ENCODE measurements at places on chromosomes 1 and 21. TPM values are rescaled to one million over a fixed set of nuclear protein-coding genes. Genes with fewer than 3 reads are reported as not detected.

The RHBDL2 gene
- total RNA-seq = not detected

DNA sequence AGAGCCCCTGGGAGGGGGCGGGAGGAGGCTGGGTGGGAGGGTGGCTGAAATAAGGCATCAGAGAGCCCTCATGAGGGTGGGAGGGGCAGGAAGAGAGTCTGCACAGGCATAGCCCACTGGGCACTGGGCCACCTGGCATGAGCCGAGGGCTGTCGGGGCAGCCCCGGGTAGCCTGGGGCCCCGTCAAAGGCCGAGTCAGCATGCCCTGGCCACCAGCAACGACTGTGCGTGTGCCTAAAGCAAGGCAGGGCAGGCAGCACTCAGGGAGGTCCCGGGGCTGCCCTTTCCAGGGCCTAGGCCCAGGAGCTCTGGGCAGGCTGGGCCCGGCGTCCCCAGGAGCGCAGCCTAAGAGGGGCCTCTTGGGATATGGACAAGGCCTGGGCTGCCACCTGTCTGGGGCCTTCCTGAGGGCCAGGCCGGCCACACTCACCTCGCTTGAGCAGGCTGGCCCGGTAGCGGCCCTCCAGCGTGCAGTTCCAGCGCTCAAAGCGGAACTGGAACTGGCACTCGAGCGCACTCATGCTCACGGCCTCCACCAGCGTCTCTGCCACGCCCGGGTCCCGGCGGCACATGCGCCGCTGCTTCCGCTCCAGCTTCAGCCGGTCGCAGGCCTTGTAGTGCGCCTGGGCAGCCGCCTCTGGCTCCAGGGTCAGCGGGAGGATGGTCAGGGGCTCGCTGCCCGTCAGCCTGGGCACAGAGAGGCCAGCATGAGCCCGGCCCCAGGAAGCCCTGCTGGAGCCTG is 22.7 kb downstream of the WNT9A start:
- DNase-seq = peak; percentile 47

The DENND2D gene
- total RNA-seq = not detected

The ADGRB2 gene
- total RNA-seq = 6.7 TPM

DNA sequence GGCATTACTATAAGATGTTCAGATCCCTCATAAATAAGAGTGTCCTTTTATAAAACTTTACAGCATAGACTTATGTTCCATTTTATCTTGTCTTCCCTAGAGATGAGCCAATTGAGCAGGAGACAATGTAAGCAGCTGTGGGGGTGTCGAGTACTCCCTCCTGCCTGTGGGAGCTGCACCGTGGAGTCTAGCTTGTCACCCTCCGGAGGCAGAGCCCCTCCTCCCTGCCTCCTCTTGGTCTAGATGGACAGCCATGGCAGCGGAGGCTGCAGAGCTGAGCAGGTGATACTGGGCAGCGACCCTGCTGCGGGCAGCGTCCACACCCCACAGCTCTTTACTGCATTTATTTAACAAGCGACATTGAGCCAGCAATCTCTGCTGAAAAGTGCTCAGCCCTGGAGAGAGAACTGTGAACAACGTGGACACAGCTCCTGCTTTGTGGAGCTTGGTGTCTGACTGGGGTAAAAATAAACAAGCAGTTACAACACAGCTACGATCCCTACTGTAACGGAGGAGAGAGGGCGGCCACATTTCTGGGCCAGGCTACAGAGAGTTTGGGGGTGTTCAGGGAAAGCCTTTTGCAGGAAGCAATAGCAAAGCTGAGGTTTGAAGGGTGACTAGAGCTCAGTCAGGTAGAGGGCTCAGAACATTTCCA is 12.8 kb upstream of the KIF21B start:
- DNase-seq = no peak

DNA sequence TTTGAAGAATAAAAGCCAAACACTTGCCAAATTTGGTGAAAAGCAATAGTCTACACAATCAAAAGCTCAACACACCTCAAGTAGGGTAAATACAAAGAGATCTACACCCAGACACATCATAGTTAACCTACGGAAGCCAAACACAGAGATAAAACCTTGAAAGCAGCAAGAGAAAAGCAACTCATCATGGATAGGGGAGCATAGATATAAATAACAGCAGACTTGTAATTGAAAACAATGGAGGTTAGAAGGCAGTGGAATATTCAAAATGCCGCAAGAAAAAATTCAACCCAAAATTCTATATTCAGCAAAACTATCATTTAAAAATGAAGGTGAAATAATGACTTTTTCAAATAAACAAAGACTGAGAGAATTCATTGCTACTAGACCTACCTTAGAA is 105.1 kb downstream of the ITSN1 start:
- no peak for DNase-seq

DNA sequence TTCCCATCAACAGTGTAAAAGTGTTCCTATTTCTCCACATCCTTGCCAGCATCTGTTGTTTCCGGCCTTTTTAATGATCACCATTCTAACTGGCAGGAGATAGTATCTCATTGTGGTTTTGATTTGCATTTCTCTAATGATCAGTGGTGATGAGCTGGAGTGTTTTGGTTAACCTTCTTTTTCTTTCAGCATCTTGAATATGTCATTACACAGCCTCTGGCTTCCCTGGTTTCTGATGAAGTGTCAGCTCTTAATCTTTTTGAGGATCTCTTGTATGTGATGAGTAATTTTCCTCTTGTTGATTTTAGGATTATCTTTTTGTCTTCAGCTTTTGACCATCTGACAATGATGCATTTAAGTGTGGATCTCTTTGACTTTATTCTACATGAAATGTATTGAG is 133.2 kb upstream of the GRIK3 start:
- no peak for DNase-seq

DNA sequence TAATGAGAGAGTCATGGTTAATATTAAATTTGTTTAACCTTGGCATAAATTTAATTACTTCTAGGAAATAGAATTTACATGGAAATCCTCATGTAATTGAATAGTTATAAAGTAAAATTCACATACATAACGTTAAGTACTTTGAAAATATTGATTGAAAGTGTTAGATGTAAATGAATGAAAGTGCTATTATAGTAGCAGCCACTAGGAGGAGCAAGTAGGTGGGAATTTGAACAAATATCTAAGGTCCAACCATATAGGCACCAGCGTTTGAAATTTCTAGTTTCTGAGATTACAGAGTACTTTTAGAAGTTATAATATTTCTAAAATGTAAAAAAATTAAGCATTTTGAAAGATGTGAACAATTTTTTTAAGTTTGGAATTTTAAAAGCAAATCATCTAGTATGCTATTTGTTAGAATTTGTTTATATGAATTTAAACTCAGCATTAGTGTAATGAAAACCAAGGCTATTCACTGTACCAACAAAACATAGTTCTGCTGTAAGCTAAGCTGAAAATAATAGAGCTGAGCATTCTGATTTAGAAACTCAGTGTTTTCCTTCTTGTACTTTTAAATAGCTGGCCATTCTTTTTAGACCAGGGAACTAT is 3.3 kb downstream of the B3GALT2 start:
- peak; percentile 44 for DNase-seq

DNA sequence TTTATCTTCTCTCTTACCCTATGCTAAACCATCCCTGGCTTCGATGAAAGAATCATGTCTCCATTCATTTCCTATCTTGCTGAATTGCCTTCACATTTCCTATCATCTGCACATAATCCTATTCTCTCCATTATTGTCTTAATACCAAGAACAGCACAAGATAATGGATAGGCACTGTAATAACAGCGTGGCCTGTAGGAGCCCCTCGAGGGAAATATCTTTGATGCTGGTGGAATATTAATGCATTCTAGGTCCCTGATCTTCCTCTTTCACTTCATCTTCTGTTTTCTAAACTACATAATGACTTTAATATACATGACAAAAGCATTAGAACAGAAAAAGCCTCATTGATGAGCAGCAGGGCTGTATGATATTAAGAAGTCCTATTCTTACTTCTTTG is 720.6 kb downstream of the RWDD3 start:
- DNase-seq = no peak

The FAM163A gene
- total RNA-seq = not detected

DNA sequence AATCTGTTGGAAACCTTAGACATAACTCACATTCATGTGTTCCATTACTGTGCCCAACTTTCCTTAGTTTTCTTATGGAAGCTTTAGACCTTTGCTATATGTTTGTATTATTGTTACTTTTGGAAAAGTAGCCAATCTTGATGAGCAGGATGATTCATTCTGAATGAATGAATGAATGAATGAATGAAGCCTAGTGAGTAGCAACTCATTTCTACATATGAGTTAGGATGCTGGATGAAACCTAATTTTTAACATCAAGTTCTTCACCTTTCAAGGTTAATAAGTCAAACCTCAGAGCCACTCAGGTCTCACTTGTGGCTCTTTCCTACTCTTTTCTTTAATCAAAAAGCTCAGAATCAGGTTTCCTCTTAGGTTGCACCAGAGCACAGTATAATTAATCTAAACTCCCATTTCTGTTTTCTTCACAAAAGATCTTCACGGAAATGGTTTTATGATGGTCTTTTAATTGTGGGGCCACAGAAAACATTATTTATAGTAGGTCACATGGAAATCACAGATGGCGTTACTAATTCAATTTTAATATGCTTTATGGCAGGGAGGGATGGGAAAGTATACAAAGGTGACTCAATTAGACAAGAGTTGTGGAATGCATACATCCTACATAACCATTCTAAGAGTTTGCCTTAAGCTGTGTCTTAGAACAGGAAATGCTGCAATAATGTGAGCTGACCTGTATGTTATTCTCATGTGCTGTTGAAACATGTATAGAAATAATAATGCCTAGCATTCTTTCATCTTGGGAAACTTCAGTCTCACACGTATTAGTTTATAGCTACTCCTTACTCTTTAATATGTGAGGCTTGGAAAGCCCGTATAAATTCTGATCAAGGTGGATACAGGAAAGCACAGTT is 4.5 kb upstream of the DDX59 start:
- no peak for DNase-seq

The BGLAP gene
- total RNA-seq = 17.7 TPM

DNA sequence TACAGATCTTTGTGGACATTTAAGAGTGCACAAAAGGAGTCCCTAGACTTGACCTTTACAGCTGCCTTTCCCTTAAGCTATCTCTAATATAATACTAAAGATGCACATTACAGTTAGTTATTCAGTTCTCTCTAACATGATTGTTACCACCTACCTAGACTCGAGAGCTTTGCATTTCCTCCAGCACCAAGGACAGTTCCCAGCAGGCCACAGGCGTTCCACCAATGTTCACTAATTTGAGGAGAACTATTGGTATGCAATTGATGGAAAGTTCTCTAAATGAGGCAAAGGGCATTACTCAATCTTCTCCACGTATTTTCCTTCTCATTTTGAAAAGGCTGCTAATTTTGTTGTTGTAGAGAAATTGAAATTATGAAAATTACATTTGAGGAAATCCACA is 5.4 kb upstream of the NTNG1 start:
- DNase-seq = peak; percentile 9

DNA sequence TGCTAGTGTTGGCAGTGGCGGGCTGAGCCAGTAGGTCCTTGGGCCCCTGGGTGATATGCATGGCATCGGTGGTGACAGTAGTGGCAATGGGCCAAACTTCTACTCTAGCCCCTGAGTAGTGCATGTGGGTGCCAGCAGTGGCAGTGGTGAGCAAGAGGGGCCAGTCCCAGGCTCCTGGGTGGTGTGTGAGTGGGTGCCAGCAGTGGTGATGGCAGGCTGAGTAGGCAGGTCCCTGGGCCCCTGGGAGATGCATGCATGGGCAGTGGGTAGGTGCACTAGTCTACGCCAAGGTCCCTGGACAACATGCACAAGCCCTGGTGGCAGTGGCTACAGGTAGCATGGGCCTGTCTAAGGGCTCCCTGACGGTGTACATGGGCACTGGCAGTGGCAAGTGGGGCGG is 24.6 kb upstream of the TTC22 start:
- no peak for DNase-seq

The CR1L gene
- not detected for total RNA-seq

GRCh38 chr21:33387294-33387693 is 15.9 kb upstream of the IFNGR2 start:
- DNase-seq = no peak

- DNase-seq = peak; percentile 81
Observed at GRCh38 chr1:27011058-27011764, 1.4 kb downstream of the TENT5B start.

GRCh38 chr1:37556712-37557196 is at the start of gene DNALI1:
Gene DNALI1, plus strand, starts transcription at chr1:37556940. Its CDS starts 55 bp downstream, at chr1:37556995.
- peak; percentile 86 for DNase-seq

The MYBPH gene
- 1.4 TPM for total RNA-seq

The OR6K6 gene
- total RNA-seq = not detected

- peak; percentile 80 for DNase-seq
Observed at GRCh38 chr1:46039571-46040052, 92.8 kb downstream of the PIK3R3 start.

- DNase-seq = peak; percentile 35
Observed at GRCh38 chr1:32741413-32742198, 39.0 kb upstream of the SYNC start.

GRCh38 chr1:243346016-243346415 is 90.2 kb downstream of the SDCCAG8 start:
- DNase-seq = no peak

- no peak for DNase-seq
Observed at GRCh38 chr1:8777867-8778266, 39.6 kb downstream of the RERE start.

GRCh38 chr1:9823943-9824701 is at the start of gene CLSTN1:
Gene CLSTN1, minus strand, starts transcription at chr1:9823965. Its CDS starts 232 bp downstream, at chr1:9823733.
- DNase-seq = peak; percentile 84

The SPRR1A gene
- not detected for total RNA-seq

GRCh38 chr1:153233448-153233847 is 16.1 kb downstream of the PRR9 start:
- DNase-seq = no peak

DNA sequence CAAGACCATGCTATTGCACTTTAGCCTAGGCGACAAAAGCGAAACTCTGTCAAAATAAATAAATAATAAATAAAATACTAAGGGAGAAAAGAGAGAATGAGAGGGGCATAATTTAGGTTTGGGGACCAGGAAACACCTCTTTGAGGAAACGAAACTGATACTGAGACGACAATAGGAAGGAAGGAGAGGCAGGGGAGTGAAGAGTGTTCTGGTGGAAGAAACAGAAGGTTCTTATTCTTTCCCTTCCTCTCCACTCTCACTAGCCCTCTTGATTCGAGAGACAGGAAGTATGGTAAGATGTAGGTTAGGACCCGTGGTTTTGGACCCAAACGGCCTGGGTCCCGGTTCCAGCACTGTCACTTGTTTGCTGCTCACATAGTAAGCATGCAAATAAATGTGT is 1.6 kb upstream of the NKAIN1 start:
- DNase-seq = no peak

GRCh38 chr1:244957525-244957924 is 93.2 kb upstream of the HNRNPU start:
- no peak for DNase-seq

GRCh38 chr21:33815143-33815707 is 100.4 kb downstream of the ATP5PO start:
- no peak for DNase-seq

DNA sequence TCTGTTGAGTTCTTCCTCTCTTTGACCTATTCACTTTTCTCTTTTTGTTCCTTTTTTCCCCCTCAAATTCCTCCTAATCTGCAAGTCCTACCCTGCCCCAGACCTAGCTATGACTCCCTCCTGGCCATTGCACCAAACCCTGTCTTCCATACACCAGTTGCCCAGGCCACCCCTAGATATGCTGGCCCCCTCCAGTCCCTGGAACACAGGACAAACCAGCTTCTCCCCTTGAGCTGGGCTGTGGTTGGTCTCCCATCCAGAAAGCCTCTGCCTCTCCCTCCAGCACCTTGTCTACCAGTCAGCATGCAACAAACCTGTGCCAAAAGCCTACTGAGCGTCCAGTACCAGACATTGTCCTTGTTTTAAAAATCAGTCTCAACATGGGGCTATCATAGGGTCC is 59.4 kb downstream of the ELK4 start:
- DNase-seq = no peak

The CFH gene
- 2.3 TPM for total RNA-seq

- peak; percentile 34 for DNase-seq
Observed at GRCh38 chr1:167935216-167936067, 1.0 kb upstream of the DCAF6 start.

GRCh38 chr1:235265900-235266299 is 62.1 kb downstream of the ARID4B start:
- DNase-seq = no peak
